ENCODE measurements at places on chromosomes 2 and 18.

- no peak for DNase-seq
These were observed 134.5 kb downstream of the MEIS1 start for GRCh38 chr2:66569321-66569851.

DNA sequence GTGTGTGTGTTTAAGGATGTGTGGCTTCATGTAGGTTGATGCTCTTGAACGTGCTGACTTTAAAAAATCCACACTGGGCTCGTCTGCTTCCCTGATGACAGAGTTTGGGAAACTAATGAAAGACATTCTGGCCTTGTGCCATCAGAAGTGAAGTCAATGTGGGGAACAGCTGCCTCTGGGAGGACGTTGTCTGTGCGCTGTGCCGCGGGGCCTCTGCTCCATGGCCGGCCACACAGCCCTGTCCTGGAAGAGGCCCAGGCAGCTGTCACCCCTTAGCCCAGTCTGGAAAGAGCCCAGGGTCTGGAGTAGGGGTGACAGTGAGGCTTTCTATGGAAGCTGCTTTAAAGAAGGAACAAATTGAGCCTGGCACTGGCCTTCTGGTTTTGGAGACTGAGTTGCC, 155.8 kb downstream of the SH3RF3 start:
- DNase-seq, result no peak

GRCh38 chr18:70151614-70152013, 53.9 kb downstream of the RTTN start:
- DNase-seq, result no peak

GRCh38 chr18:14914771-14915170, 166.8 kb downstream of the ANKRD30B start:
- DNase-seq, result no peak

DNA sequence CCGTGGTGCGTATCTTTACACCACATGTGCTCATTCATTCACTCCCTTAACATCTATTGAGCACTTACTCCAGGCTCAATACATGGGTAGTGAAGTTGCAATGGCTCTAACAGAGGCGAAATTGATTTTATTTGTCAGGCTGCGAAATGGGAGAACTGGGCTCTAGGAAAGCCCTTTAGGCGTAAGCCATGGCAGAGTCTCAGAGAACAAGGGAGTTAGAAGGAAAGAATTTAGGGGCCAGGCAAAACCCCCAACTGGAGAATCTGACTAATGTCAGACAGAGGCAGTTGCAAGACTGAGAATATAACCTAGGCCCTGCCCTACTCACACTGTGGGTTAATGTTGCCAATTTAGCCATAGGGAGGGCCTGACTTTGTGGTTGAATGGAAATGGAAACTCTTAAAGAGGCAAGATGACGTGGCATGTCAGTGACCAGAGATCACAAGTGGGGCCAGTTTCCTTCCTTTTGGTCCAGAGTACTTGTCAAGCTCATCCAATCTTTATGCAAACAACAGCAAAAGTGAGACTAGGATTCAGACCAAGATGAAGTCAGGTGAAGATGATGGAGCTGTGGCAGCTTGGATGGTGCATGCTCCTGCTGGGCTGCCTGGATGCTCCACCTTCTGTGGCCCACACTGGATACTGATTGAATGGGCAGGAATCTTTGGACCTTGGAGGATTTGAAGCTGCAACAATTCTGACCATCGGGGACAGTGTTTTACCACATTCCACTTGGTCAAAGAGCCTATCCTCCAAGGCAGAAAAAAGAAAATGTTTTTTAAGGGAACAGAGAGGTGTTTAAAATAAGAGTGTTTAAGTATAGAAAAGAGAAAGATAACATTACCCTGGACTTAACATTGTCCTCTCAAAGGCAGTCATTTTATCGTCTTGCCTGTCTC, 92.2 kb downstream of the CAPN13 start:
- no peak for DNase-seq

DNA sequence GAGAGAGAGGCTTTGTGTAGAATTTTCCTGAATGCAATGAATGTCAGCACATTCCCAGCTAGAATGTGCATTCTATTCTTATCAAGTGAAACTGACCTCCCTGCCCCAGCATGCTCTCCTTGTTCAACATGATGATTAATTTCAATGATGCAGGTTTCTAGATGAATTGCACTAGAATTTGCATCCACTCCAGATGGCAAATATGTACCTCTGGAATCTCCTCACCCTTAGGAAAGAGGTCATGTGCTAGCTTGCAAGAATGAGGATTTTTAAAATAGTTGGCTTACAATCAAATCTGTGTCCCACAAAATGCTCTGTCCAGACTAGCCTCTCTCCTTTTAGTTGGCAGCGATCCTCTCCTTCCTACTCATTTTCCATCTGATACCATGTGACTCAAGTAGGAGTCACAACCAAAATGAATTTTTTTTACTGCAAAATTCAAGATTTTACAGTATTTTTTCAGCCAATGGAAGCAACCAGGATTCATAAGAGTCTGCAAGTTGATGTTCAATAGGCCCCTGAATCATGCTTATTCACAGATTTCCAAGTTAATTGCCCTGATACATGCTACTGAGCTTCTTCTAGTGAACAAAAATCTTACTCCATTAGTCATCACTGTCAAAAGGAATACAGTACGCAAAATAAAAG, 21.0 kb upstream of the STAT4 start:
- no peak for DNase-seq

- no peak for DNase-seq
These were observed 69.5 kb downstream of the TPGS2 start for GRCh38 chr18:36759167-36759776.

DNA sequence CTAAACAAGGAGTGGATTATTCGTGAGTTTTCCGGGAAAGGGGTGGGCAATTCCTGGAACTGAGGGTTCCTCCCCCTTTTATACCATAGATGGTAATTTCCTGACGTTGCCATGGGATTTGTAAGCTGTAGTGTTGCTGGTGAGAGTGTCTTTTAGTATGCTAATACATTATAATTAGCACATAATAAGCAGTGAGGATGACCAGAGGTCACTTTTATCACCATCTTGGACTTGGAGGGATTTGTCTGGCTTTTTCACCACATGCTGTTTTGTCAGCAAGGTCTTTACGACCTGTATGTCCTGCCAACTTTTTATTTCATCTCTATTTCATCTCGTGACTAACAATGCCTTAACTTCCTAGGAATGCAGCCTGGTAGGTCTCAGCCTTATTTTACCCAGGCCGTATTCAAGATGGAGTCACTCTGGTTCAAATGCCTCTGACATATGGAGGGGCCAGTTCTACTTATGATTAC, 124.8 kb upstream of the B3GNT2 start:
- DNase-seq, result no peak

DNA sequence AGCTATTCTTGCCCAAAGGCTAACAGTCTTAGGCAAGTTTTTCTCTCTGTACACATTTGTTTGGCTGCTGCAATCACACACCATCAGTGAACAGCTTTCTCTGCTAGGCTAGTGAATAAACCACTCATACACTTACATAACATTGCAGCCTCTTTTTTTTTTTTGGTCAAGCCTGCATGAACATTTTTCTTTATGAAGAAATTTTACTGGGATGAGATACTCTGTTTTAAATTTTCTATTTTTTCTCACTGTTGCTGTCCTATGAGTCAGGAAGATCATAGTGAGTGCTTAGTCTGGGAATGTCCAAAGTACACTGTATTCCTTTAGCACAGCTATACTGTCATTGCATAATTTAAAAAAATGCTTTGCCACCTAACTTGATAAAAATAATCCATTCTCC, 58.5 kb downstream of the ROCK1 start:
- DNase-seq, result no peak

GRCh38 chr2:146572598-146572997, 1272.2 kb upstream of the ACVR2A start:
- DNase-seq, result no peak

- DNase-seq, result no peak
These were observed 15.3 kb downstream of the SP9 start for GRCh38 chr2:174350018-174350417.

- no peak for DNase-seq
These were observed 83.9 kb downstream of the PDK1 start for GRCh38 chr2:172639823-172640222.

- DNase-seq, result no peak
These were observed 14.1 kb upstream of the MSH2 start for GRCh38 chr2:47388888-47389287.

DNA sequence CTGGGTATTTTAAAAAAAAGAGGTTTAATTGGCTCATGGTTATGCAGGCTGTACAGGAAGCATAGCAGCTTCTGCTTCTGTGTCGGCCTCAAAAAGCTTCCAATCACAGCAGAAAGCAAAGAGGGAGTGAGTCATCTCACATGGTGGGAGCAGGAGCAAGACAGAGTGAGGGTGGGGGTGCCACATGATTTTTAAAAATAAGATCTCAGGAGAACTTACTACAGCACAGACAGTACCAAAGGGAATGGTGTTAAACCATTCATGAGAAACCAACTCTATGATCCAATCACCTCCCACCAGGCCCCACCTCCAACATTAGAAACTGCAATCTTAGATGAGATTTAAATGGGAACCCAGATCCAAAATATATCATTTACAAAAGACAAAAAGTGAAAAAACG, 14.6 kb downstream of the ZNF519 start:
- no peak for DNase-seq

All from stimulated activated CD4-positive, alpha-beta T cell treated with anti-CD3 and anti-CD28 coated beads, Interleukin-1b, Interleukin-23, amount 100 ng/mL, for 24 hours (primary cell).